Posterior cingulate gyrus (tissue), 11 donors: ENCODE measurements at places on chromosomes 2 and 18.

- DNase-seq = no peak
Measured at GRCh38 chr2:183996825-183997793, 601.2 kb upstream of the ZNF804A start.

- no peak for DNase-seq
Measured at GRCh38 chr2:239377591-239377990, 23.2 kb downstream of the HDAC4 start.

- no peak for DNase-seq
Measured at GRCh38 chr18:3088449-3088848, 75.5 kb upstream of the LPIN2 start.

GRCh38 chr2:188659656-188660406, 314.3 kb upstream of the COL3A1 start:
- no peak for DNase-seq

DNA sequence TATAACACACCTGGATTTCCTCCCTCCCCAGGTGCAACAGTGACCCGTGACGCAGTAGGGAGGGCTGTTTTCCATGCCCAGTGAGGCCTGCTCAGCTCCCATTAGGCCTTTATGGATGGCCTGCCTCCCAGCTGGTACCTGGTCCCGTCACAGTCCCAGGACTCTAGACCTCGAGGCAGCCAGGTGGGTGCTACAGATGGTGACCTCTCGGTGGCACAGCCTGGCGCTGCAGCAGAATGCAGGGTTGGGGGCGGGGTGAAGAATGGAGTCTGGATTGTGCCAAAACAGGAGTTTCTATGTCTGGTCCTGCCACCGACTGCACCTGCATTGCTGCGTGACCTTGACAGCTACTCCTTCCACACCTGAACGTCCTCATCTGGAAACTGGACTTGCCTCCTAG, 18.0 kb upstream of the YWHAQ start:
- DNase-seq = no peak

DNA sequence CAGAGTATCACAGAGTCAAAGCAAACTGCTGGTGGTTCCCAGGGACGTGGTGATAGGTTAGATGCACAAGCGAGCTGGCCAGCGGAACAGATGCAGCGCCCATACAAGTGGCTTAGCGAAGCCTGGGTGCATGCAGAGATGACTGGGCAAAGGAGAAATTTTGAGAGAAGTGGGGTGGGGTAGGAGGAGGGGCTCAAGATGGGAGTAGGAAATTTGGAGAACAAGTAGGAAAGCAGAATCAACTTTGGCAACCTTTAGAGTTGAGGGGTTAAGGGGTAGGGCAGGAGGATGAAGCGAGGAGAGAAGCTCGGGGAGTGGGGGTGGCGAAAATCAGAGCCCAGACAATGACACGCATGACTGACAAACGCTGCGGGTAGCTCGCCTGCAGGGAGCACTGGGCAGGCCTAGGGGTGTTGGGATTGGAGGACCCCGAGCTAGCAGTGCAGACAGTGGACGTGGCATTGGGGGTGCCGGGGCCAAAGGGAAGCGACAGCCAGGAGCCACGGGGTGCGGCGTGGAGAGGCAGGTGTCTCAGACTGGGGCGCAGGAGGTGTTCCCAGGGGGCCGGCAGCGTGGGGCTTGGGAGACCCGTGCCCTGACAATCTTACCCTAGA, 431 bp downstream of the FAM98A start:
- DNase-seq = no peak

DNA sequence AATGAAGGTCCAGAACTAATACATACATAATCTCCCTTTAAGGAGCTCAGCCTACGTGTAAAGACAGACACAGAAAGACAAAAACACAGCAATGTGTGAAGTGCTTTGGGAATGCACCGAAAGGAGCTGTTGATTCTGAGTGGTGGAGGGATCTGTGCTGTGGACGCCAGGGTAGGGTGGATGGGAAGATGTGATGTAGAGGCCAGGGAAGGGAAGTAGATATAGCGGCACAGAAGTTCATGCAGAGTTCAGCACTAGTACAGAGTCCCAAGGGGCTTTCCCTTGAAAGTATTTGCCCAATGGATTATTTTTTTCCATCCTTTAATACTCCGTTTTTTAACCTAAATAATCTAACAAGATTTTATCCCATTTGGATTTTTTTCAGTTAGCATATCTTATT, 32.1 kb upstream of the DOCK10 start:
- no peak for DNase-seq
